Articular chondrocyte of knee joint (primary cell): ENCODE measurements at places on chromosomes 5 and 9. TPM values are rescaled to one million over a fixed set of nuclear protein-coding genes. Genes with fewer than 3 reads are reported as not detected.

Gene DBH
- under 0.01 TPM in 1 of 2 replicates, not detected in the other for total RNA-seq

Gene TRUB2
- total RNA-seq, result 12.4 and 16.2 TPM in 2 replicates

Gene IL3
- not detected in 2 replicates for total RNA-seq

Gene PDE6A
- total RNA-seq, result not detected in 2 replicates

Gene PLPP7
- total RNA-seq, result 9.6 and 9.7 TPM in 2 replicates

Gene KLF4
- 27.7 and 28.4 TPM in 2 replicates for total RNA-seq

Gene ZBTB43
- total RNA-seq, result 22.6 and 25.4 TPM in 2 replicates

Gene STKLD1
- 0.32 and 1.3 TPM in 2 replicates for total RNA-seq

Gene FRRS1L
- total RNA-seq, result 1.6 and 4.4 TPM in 2 replicates

Gene TNPO1
- total RNA-seq, result 188 and 294 TPM in 2 replicates

Gene GLRA1
- not detected in 2 replicates for total RNA-seq

Gene LOX
- 448 and 518 TPM in 2 replicates for total RNA-seq

Gene PCDHA11
- 0.11 and 0.13 TPM in 2 replicates for total RNA-seq

Gene PCDHGA11
- total RNA-seq, result 20.1 and 24.1 TPM in 2 replicates

Gene LIFR
- 48.1 and 50.8 TPM in 2 replicates for total RNA-seq

Gene ZNF883
- total RNA-seq, result 10.3 and 16.1 TPM in 2 replicates

Gene FBP2
- not detected in 2 replicates for total RNA-seq

Gene SPATA9
- total RNA-seq, result 0.11 and 1.7 TPM in 2 replicates

Gene ZFP2
- total RNA-seq, result 2.1 and 3.1 TPM in 2 replicates
